Umbilical cord (tissue), 2 donors: ENCODE measurements at places on chromosomes 3 and 15. TPM values are rescaled to one million over a fixed set of nuclear protein-coding genes. Genes with fewer than 3 reads are reported as not detected.

GRCh38 chr3:191484461-191484860 lies 23.5 kb downstream of the PYDC2 start:
- no peak for DNase-seq

DNA sequence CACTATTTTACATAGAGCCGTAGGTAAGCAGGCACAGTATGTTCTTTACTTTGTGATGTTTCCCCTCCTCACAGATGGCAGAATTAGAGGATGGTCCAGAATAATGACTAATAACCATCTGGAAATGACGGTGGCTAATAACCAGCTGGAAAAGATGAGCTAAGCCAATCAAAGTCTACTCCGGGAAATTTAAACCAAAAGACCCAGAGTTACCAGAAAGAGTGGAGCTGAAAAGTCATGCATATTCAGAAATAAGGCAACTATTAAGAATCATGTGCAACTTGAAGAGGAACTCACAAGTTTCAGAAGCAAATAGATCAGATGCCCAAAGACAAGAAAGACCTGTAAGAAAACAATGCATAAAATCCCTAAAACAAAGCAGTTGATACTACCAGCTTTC lies 33.6 kb downstream of the DMXL2 start:
- DNase-seq, result no peak

GRCh38 chr3:67288466-67289106 lies 290.5 kb downstream of the KBTBD8 start:
- no peak for DNase-seq

DNA sequence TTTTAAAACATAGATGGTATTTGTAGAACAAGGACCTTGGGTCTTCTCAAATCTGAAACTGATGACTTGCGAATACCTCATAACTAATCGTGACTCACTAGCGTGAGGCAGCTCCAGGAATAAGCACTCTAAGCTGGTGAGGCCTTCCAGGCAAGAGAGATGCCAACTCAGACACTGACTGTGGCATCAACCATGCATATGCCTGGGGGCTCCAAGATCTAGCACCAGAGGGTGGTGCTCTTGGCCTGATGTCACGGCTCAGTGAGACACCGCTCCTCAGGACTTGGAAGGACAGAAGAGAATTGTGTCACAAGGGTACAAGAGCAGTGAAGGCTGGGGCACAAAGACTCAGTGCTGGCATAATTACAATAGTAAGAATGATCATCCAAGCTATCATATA lies 125.0 kb upstream of the TRIM42 start:
- no peak for DNase-seq

The FGF7 gene
- total RNA-seq, result 32.7 TPM

DNA sequence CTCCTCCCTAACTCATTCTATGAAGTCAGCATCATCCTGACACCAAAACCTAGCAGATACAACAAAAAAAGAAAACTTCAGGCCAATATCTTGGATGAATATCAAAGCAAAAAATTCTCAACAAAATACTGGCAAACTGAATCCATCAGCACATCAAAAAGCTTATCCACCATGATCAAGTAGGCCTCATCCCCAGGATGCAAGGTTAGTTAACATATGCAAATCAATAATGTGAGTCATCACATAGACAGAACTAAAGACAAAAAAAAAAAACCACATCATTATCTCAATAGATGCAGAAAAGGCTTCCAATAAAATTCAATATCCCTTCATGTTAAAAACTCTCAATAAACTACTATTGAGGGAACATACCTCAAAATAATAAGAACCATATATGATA lies 306.8 kb upstream of the TMC3 start:
- no peak for DNase-seq

The HOMER2 gene
- 59.0 TPM for total RNA-seq
